Activated CD4-positive, alpha-beta T cell treated with anti-CD3 and anti-CD28 coated beads for 24 hours (primary cell): ENCODE measurements at places on chromosomes 4 and X.

DNA sequence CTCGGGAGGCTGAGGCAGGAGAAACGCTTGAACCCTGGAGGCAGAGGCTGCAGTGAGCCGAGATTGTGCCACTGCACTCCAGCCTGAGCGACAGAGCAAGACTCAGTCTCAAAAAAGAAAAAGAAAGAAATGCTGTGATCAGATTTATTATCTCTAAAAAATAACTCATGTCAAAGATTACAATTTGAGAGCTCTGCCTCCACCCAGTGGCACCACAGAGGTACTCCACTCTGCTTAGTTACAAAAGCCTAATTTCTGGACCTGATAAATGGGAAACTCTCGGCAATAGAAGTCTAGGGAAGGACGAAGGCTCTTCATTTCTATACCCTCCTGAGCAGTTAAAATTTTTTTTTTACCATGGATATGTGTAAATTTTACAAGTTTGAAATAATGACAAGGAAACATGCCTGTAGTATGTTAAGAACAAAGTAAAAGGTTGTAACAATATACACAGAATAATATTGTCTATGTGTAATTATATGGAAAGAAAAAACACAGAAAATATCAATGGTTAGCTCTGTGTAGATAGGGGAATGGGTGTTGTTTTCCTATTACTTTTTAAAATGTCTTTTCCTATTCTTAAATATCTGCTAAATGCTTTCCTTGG, 149.8 kb downstream of the STIM2 start:
- peak; percentile 28 for DNase-seq

DNA sequence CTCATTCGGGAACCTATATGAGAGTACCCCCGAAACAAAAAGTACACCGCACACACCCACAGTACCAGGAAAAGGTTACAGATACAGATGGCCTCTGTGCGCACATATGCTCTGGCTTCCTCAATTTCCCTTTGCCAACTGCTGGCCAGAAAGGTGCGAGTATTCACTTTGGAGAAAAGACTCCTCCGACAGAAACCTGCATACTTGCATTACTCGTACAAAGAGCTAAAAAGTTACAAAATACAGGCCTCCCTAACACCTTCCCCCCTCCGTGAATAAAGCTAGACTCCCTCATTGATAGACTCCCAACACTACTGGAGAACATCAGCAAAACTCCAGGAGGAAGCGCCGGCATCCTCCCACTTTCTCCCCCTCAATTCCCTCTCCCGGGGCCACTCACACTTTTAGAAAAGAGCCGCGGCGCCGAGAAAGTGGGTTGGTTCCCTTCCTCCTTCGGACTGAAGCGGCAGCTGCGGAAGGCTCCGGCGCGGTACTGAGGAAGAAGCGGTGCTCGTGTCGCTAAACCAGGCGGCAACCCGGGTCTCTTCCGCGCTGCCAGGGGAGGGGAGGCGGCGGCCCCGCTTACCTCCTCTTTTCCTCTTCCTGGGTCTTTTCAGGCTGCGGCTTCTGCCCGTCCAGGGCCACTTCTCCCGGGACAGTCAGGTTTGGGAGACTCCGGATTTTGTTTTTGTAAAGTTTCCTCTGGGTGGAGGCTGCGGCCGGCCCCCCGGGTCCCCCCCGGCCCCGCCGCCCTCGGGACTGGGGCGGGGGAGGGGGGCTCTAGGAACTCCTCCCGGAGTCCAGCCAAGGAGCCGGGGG, 1.1 kb downstream of the FBXW7 start:
- peak; percentile 14 for DNase-seq

- DNase-seq, result no peak
These were observed 15.4 kb upstream of the FHDC1 start for GRCh38 chr4:152920768-152921167.

- no peak for DNase-seq
These were observed 104.5 kb downstream of the SCD5 start for GRCh38 chr4:82694046-82694445.

DNA sequence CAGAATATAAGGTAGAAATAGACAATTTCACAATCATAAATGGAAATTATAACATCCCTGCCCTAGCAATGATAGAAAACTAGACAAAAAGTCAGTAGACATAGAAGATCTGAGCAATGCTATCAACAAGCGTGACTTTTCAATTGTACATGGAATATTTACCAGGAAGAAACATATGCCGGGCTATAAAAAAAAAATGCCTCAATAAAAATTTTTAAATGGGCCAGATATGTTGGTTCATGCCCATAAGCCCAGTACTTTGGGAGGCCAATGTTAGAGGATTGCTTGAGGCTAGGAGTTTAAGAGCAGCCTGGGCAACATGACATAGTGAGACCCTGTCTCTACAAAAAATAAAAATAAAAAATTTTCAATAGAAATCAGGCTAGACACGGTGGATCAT, 5.3 kb upstream of the MTNR1A start:
- no peak for DNase-seq

DNA sequence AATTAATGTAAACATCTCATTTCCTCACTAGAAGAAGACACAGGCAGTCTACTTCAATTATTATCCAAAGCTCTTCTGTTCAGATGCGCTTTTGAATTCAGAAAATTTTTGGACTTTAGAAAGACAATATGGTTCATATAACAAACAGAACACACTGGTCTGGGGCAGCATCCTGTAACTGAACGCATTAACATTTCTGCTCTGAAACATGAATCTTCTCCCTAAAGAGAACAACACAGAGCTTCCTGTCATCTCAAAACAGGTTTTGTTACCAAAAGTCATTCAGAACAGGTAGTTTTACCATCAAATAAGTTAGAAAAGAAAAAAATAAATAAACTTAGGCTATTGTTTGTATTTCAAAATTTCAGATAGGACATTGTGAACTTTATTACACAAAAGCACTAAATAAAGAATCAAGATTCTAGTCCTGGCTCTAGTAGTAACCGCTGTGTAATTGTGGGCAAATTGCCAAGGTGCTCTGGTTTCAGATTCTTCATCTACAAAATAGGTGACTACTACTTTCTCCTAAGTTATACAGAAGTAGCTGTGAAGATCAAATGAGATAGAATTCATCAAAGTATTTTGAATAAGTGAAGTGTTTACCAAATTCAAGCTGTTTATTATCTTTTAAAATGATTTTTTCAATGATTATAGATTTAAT, 252.3 kb upstream of the RASGEF1B start:
- no peak for DNase-seq

DNA sequence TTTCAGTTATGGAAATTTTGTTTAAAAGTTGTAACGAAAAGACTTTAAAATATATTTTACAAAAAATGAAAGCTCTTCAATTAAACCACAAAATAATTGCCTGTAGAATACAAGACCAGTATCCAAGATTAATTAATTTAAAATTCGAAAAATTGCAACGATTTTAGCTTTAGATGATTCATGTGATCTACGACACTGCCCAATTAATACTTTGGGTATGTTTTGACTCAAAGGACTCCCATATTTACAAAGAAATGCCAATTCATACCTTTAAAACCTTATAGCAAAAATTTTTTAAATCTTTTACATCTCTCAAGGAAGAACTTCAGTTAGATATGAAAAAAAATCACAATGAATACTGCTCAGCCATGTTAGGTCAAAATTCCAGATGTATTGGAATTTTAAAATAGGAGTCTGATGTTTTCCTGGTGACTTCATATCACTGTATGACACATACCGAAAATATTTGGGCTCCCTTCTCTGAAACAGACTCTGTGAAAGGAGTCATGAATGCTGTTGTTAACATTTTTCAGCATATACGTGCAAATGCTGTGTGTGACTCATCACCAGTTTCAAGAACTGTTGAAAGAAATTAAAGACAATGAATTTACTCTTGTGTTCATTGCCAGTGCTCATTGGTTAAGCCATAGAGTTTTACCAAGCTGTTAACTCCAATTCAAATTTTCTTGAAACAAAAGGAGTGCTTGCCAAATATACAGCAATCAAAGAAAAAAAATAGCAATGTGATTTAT, 13.8 kb upstream of the SMS start:
- DNase-seq, result no peak

DNA sequence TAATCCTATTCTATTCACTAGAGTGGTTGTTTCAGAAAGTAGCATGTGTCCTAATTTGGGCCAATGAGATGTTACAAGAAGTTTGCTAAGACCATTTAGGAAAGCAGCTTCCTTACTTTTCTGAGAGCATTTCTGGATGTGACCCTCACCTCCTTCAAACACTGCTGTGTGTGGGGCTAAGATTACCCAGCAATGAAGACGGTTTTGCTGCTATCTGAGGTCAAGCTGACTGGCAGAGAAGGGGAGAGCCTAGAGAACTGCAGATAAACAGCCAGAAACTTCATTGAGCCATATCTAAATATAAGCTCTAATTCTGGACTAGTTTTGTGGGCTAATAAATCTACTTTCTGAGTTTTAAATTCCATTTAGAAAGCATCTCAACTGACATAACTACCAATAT, 36.4 kb downstream of the ZAR1 start:
- no peak for DNase-seq

- DNase-seq, result peak; percentile 5
These were observed 37.8 kb upstream of the PCDH19 start for GRCh38 chrX:100447655-100448397.

- no peak for DNase-seq
These were observed 29.6 kb downstream of the PDK3 start for GRCh38 chrX:24494647-24495075.

DNA sequence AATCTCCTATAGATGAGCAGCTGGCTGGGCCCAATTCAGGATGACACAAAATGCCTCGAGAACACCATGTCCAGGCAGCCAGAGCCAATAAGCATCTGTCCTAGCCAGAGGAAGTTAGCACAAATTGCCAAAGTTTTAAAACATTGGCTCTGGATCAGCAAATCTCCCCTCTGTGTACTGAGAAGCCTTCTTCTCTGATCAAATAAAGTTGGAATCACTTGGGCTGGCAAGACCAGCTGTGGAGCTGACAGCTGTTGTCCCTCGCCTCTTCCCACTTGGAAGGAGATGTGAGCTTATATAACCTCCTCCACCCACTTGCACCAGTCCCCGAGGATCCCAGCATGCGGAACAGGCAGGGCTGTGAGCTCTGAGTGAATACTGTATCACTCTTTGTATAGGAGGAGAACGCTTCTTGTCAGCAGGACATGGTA, 183.9 kb downstream of the OPHN1 start:
- DNase-seq, result no peak

- DNase-seq, result no peak
These were observed 671.4 kb downstream of the ZNF674 start for GRCh38 chrX:45873781-45874180.

DNA sequence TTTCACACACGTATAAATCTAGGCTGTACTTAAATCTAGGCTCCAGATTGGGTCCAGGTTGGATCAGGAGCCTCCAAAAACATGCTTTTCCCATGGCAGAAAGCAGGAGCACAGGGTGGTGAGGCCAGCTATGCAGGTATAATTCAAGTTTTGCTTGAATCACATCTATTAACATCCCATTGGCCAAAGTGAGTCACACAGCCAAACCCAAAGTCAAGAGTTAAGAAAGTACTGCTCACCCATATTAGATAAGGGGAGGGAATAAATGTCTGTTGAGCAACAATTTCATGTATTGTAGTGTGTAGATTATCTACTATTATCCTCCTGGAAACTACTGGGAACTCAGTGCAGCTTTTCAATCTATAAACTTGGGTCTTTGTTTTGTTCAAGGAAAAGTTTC, 12.8 kb downstream of the SUPT20HL2 start:
- DNase-seq, result no peak

GRCh38 chr4:87053176-87053658, 118.4 kb downstream of the AFF1 start:
- no peak for DNase-seq
